ENCODE measurements at places on chromosomes 4 and X.

DNA sequence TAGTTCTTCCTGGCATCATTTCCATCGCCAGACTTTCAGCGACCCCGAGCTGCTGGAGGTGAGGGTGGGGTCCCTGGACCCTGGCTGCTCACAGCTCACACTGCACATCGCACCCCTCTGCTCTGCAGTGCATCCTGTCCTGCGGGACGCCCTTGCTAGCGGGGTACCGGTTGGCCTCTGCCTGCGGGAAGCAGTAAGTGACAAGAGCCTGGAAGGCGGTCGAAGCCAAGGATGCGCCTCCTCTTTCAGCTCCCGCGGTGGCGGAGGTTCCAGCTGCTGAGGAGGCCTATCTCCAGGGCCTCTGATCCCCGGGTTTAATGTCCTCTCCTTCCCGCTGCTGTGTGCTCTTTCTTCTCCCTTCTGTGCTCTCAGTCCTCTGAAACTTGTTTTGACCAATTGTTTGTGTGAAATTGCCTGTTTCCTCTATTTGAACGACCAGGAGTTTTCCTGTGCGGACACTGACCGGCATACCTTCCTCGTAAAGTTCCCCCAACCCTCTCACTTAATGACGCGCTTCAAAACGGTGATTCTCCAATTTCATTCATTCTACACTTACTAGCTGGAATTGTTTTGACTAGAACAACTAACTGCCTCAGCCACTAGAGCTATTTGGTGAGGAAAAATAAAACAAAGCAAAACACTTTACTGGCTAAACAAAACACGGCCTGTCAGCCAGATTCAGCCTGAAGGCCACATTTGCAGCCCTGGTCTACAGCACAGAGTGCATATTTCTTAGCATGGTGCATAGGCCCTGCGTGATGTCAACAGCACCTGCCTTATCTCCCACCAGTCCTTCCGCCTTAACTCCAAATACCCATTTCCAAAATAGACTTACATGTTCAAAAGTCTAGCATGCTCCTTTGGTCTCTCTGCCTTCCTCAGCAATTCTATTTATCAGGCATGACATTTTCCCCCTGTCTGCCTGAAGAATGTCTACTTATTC lies 28.0 kb downstream of the MGAT4D start:
- DNase-seq = no peak

GRCh38 chrX:70454441-70455365 lies 10.1 kb downstream of the DLG3 start:
- DNase-seq = no peak

DNA sequence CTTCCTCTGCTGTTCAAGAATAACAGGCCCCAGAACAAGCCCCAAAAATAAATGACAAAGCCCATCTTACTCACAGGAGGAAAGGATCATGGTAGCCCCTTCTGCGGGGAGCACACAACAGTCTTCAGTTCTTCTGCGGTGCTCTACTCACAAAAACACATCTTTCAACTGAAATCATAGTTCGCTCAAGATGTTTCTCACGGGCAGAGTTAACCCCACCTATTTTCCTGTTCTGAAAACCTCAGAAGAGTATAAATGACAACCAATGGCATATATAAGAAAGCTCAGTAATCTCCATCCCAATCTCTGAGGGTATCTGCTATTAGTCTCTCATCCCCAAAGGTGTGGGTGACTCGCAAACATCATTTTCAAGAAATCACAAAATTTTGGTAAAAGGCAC lies at the start of gene TXK:
TXK (minus strand) TSS at position 170 of the 400 bp plus-strand sequence; CDS start at position 90, 80 bp downstream.
- no peak for DNase-seq

DNA sequence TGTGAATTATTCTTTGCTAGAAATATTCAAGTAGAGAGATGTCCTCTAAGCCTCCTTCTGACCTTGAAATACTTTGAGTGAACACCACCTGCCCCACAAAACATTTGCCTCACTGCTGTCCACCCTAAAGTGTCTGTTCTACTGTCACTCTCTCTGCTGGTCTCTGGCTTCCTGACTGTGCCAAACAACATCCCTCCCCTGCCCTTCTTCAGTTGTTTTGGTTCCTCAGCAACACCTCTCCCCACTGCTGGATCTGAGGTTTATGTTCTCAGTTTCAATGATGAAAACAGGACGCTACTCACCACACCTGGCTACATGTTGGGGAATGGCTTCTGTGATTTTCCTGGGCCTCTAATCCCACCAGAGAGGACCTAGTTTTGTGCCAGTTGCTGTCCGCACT lies 456.9 kb downstream of the BCOR start:
- no peak for DNase-seq

- DNase-seq = no peak
These were observed 497.1 kb upstream of the TENM3 start for GRCh38 chr4:181745933-181746625.

GRCh38 chrX:108772549-108772948 lies 36.2 kb upstream of the IRS4 start:
- DNase-seq = no peak

- DNase-seq = no peak
These were observed 119.2 kb upstream of the MAB21L2 start for GRCh38 chr4:150462743-150463142.

DNA sequence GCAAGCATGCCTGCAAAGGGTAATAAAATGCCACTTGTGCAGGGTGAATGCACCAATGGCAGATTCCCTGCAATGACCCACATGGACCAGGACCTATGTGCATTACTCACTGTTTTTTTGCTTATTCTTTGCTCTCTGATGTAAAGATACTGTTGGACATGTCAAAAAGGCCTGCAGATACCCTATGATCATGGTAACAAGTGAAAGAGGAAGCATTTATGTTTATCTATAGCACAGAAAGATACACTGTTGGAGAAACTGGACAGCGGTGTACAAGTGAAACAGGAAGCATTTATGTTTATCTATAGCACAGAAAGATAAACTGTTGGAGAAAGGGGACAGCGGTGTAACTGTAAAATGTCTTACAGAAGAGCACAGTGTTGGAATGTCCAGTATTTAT lies 127.5 kb downstream of the PAPSS1 start:
- no peak for DNase-seq

GRCh38 chr4:2643555-2643954 lies 107.1 kb downstream of the FAM193A start:
- no peak for DNase-seq

- DNase-seq = no peak
These were observed 29.6 kb upstream of the SPON2 start for GRCh38 chr4:1201851-1202525.

GRCh38 chr4:84914686-84915395 lies 51.6 kb downstream of the WDFY3 start:
- DNase-seq = no peak

GRCh38 chr4:56681853-56682525 lies 893 bp upstream of the HOPX start:
- no peak for DNase-seq

DNA sequence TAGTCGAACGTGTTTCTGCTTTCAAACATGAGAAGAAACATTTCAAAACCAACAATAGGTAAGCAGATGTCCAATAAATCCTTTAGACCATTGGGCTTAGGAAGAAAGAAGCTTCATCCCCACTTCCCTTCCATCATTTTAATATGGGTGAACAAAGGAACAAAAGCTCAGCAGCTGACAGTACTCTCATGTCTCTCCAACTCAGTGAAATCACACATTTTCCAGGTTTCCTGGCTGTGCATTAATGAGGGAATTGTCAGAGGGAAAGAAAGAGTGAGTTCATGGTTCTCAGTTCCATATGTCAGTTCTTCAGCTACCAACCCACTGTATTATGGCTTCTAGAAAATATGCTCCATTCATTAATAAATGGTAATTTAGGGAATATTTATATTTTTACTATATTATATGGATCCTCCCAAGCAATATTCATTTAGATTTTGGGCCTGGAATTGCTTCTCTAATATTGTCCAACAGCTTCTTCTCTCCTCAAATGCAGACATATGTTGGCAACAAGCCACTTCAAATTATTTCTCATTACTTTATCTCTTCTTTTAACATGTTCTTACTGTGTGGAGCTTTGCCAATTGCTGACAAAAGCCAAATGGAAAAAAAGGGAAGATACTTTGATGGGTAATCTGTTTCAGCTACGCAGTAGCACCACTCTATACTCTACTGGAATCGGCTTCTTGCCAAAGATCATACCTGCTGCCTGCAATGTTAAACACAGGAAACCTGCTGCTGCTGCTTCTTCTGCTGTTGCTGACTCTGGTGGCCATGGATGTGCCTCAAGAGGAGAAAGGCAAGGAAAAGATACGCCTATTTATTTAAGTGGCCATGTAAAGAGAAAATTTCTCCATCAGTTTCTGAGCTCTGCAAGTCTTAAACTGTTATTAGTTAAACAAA lies 1757.6 kb downstream of the ARAP2 start:
- DNase-seq = no peak

DNA sequence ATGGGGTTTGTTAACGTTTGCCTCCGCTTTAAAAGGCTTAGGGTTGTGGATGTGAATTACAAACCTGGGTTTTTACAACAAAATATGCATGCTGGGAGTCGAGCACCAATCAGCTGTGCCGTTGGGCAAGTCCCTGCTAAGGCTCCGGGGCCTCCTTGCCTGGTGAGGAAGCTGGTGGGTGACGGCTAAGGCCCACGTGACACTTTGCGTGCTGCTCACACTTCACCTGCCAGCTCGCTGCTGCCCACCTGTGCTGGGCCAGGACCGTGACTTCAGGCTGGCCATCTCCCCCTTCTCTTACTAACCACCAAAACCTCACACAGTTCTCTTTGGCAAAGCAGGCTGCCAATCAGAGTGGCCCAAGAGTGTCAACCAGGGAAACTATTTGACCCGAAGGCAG lies 178.3 kb downstream of the AFAP1 start:
- DNase-seq = no peak

- DNase-seq = no peak
These were observed 74.0 kb upstream of the VMA21 start for GRCh38 chrX:151323054-151323453.

DNA sequence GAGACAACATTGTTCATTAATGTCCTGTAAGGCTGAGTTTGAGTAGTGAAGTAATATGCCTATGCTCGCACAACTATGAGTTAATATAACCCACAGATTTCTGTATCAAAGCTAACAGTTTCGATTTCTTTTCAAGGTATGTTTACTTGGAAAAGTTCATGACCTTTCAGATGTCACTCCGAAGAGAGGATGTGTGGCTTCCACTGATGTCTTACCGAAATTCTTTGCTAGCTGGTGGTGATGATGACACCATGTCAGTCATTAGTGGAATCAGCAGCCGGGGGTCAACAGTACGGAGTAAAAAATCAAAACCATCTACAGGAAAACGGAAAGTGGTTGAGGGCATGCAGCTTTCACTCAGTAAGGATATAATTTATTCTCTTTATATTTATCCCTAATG lies 124.9 kb downstream of the STAG2 start:
- no peak for DNase-seq

DNA sequence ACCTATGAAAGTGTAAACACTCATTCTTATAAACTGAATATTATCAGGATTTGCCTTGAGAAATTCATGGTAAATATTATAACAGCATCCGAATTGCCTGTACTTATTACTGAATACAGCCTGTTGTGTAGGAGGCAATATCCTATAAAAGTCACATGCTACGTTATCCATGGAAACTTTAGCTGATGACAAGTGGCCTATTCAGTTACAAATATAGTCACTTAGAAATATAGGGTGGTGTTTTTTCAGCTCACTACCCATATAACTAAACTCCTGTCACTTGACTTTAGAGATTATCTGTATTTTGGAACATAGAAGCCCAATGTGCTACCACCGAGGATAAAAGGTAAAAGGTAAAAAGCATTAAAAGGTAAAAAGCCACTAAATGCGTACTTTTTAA lies 493.4 kb downstream of the INPP4B start:
- no peak for DNase-seq
